ENCODE measurements at places on chromosomes 12 and 14.

- DNase-seq: peak; percentile 28
Measured at GRCh38 chr14:102778338-102779083, 1.3 kb downstream of the TRAF3 start.

DNA sequence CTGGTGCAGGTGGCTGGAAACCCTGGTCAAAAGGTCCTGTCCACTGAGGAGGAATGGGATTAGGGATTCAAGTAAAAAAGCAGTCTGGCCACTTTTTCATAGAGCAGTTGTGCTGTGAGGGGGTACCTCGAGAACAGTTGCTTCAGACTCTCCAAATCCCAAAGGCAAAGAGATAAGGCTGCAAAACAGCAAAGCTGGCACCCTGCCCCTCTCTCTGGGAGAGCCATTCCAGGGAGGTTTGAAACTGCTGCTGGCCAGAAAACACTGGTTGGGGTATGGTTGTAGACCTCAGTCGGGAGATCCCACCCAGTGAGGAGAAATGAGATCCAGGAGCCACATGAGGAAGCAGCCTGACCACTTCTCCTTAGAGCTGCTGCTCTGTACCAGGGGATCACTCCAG lies 137.3 kb downstream of the CEP83 start:
- DNase-seq: no peak

- no peak for DNase-seq
Measured at GRCh38 chr14:75499084-75499875, 23.0 kb upstream of the BATF start.

DNA sequence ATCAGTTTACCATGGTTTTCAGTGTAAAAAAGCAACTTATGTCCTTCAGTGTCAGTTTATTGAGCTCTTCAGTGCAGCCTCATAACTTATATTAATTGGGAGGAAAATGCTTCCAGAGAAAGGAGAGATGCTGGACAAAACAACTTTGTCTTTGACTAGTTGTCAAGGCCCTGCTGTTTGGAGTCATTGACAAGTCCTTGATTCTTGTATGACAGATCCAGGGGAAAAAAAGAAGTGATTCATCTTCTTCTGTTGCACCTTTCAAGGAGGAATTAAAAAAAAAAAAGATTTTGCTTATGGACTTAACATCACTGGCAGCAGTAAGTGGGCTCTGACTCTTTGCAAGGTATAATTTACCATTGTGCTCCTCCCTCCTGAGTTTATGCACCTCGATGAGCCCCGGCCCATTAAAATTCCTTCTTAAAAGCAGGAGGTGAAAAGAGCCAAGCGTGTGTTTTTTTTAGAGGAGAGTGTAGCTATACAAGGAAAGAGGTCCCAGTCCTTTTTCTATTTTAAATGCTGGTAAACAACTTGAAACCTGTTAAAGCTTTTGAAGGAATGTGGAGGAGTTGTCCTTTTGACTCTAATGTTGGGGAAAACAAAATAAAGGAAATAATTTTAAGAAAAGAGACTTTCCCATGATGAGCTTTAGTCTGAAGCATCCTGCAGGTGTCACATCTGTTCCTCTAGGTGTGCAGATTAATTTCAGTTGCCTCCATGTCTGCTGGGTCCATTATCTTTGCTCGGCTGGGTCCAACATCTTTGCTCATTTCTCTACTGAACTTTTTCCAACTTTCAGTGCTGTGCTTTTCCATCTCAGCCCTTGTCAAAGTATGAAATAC lies 431.6 kb downstream of the RAD51B start:
- no peak for DNase-seq

DNA sequence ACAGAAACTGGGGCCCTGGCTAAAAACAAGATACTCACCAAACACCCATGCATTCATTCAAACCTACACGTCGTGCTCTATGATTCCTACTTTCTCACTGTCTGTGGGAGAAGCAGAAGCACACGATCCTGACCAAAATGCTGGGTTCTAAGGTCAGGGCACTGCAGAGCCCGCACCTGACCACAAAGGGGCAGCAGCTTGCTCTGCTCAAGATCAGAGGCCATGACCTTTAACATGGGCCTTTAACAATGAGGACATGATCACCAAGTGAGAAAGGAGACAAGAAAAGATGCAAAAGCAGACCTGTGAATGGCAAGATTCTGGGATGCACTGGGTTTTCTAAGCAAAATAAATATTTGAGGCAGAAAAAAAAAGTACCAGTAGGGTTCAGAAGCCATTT lies 40.1 kb upstream of the VPS33A start:
- no peak for DNase-seq

GRCh38 chr12:66596199-66596598 lies 82.7 kb downstream of the GRIP1 start:
- no peak for DNase-seq

DNA sequence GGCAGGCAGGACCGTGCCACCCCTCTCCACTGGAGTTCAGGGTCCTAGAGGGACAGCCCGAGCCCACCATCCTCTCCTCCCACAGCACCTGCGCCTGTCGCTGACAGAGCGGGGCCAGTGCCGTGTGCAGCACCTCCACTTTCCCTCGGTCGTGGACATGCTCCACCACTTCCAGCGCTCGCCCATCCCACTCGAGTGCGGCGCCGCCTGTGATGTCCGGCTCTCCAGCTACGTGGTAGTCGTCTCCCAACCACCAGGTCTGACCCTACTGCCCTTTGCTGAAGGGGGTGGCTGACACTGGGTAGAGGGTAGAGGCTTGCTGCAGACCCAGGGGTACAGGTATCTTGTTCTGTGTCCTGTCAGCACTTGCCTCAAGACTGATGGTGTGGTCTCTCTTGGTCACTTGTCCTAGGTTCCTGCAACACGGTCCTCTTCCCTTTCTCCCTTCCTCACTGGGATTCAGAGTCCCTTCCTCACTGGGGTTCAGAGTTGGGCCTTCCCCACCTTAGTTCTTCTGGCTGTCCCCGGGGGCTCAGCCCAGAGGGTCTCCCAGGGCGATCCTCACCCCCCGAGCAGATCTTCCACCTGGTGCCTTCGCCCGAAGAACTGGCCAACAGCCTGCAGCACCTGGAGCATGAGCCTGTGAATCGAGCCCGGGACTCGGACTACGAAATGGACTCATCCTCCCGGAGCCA lies 42.0 kb downstream of the SH2B3 start:
- DNase-seq: no peak

GRCh38 chr12:58847901-58848600 lies 72.3 kb downstream of the LRIG3 start:
- no peak for DNase-seq

DNA sequence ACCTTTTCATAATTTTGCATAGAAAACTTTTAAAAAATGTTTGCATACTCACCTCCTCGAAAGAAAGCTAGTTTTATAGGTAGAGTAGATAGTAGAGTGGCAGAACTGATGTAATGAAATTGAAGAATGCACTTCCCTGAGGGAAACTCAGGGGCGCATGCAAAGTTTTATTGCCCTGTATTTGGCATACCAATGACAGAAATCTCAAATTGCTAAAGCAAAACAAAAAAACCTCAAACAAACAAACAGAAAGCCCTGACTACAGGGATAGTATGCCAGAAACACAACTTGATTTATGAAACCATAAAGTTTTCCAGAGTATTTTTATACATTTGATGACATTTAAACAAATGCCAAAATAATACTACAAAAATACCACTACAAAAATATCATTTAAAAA lies 1.8 kb downstream of the RASSF9 start:
- DNase-seq: no peak

DNA sequence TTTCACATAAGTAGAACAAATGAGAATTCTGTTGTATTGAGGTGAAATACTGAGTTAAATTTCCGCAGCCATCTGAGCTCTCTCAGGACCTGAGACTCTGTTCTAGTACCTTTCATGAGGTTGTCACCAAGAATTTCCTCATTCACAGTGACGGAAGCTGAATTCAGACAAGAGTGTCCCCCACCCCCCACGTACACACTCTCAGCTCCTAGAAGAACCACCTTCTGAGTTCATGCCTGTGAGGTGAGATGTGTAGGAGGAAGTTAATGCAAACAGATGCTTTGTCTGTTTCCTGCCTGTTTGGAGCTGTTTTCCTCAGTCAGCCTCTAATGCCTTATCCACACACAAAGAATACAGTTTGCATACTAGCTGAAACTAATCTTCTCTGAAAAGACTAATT lies 18.2 kb downstream of the BICDL1 start:
- DNase-seq: no peak

GRCh38 chr14:78455896-78456435 lies 285.8 kb downstream of the NRXN3 start:
- no peak for DNase-seq

DNA sequence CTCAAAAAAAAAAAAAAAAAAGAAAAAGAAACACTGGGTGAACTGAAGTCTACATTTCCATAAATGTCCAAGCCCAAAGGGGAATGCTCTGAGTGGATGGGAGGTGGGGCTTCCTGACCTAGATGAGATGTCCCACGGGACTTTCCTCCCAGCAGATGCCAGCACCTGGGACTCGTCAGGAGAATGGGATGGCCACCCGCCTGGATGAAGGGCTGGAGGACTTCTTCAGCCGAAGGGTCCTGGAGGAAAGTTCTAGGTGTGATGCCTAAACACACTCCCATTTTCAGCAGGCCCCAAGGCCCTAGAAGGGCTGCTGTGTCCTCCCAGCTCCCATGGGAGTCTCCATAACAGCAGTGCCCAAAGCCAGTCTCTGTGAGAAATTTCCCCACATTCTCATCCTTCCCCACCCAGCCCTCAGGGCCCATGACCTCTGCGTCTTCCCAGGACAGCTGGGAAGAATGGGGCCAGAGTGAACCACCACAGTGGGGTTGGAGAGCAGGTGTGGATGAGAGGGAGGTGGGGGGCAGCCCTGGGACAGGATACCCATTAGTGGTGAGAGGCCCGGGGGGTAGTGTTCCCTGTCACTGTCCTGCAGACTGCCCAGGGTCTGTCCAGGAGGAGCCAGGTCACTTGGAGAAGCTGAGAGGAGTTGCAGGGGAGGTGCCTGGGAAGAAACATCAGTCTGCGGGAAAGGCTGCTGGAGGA lies 7.1 kb upstream of the CPNE6 start:
- no peak for DNase-seq

DNA sequence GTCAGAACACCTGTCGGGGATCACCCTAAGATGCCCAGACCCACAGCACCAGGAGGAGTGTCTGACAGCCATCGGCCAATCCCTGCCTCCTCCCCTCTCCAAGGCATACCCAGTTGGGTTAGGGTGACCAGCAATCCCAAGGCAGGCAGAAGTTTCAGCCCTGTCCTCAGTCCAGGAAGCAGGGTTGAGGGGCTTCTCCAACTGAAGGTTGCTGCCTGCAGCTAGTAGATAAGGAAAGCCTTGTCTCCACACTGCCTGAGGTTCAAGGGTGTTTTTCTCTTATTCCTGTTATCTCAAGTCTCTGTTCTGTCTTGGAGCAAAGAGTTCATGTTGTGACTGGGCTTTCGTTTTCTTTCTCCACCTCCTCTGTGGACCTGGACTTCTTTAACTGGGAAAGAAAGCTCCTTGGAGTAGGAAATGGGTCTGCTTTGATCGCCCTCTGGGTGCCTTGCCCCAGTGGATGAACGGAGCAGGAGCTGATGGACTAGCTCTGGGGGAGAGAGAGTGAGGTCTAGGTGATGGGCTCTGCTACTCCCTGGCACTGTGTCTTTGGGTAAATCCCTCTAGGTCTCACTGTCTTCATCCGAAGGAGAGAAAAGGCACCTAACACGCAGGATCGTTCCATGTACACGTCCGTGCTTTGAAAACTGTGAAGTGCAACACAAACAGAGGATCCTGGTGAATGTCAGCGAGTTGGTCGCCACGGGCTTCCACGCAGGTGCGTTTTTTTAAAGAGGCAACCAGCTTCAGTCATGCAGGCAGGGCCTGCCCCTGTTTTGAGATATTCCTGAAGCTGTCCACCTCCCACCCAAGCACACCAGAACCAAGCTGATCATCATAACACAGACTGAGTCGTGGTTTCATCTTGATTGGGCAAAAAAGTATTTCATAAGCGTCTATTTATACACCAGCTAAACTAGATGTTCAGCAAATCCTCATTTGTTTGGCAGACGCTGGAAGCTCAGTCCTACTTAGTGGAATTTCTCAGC lies 52.5 kb upstream of the FOXN3 start:
- no peak for DNase-seq

DNA sequence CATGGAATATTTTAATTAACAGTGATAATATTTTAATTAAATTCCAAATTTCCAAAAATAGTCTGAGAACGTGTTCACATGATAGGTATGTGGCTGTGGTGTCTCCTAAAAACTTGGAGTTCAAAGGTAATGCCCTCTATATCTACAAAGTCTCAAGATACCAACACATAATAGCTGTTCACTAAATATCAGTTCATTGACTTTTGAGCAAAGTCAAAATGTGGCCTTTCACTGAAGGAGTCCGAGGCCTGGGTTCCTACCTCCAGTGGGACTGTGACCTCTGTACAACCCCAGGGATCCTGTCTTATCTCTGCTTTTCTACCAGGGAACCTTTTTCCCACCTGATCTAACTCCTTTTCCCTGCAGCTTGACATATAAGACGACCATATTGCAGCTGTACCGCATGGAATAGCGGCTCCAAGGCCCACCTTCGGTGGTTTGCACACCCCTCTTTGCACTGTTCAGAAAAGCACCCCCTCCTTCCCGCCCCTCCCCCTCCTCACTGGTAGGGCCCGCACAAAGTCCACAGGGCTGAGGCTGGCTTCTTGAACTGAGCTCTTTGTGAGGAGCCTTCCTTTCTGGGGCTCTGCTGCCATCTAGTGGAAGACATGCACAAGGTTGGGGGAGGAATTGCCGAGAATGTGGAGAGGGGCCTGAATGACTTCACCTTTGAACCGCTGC lies 3.1 kb downstream of the CCND2 start:
- DNase-seq: peak; percentile 92

GRCh38 chr14:72844524-72844923 lies 49.4 kb downstream of the DPF3 start:
- DNase-seq: no peak

DNA sequence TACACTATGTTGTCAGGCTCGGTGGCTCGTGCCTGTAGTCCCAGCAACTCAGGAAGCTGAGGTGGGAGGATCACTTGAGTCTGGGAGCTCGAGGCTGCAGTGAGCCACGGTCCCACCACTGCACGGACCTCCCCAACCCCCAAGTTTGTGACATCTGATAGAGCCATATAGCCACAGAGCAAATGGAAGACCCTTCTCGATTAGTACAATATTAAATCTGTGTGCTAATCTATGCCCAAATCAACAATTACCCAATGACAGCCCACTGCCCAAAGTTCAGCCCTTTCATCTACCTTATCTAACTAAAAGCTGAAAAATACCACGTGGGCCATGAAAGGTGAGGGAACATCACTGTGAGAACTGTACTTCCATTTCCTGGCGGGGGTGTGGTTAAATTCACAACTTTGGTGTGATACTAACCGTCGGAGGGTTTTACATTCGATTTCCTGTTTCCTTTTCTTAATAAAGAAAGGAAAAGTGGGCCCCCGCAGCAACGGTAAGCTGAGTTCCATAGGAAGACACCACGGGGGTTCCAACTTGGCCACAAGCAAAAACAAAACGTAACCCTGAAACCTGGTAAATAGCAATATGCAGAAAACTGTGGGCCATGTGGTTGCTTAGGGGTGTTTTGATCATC lies 31.2 kb upstream of the FOS start:
- no peak for DNase-seq

- no peak for DNase-seq
Measured at GRCh38 chr12:48084841-48085460, 20.9 kb downstream of the SENP1 start.
